ENCODE measurements at places on chromosomes 6 and 20. TPM values are rescaled to one million over a fixed set of nuclear protein-coding genes. Genes with fewer than 3 reads are reported as not detected.
A peak's percentile ranks its signal among the peaks of the same experiment; 100 is the strongest.

- no peak for DNase-seq
- H3K4me1 ChIP-seq = no peaks in the 10 kb centered on the region
- H3K27ac ChIP-seq = no peak overlapping the region
- no peaks in the 10 kb centered on the region for H3K36me3 ChIP-seq
Observed at GRCh38 chr20:56974499-56975250, 291.8 kb downstream of the BMP7 start.

GRCh38 chr20:46959081-46959692, 64.5 kb downstream of the EYA2 start:
- H3K36me3 ChIP-seq = no peaks in the 10 kb centered on the region
- H3K27ac ChIP-seq = no peak overlapping the region
- no peak overlapping the region for H3K4me3 ChIP-seq
- H3K4me1 ChIP-seq = no peaks in the 10 kb centered on the region

- H3K36me3 ChIP-seq = no peaks in the 10 kb centered on the region
- peak overlapping the region; percentile 32 for H3K27ac ChIP-seq
- DNase-seq = no peak
- no peaks in the 10 kb centered on the region for H3K27me3 ChIP-seq
- peaks cover 19% of the 10 kb centered on the region for H3K4me1 ChIP-seq
- no peak overlapping the region for H3K4me3 ChIP-seq
Observed at GRCh38 chr20:10590950-10591671, 82.7 kb downstream of the JAG1 start.

GRCh38 chr20:37911838-37912281, 8.9 kb downstream of the VSTM2L start:
- H3K36me3 ChIP-seq = no peaks in the 10 kb centered on the region
- H3K27ac ChIP-seq = no peak overlapping the region
- H3K27me3 ChIP-seq = peaks cover 88% of the 10 kb centered on the region
- no peak for DNase-seq
- no peak overlapping the region for H3K4me3 ChIP-seq

- H3K27me3 ChIP-seq = no peaks in the 10 kb centered on the region
- H3K36me3 ChIP-seq = no peaks in the 10 kb centered on the region
- DNase-seq = no peak
- no peak overlapping the region for H3K27ac ChIP-seq
- no peaks in the 10 kb centered on the region for H3K4me1 ChIP-seq
Observed at GRCh38 chr6:104633125-104633524, 226.6 kb downstream of the HACE1 start.

GRCh38 chr6:18792866-18793265, 405.7 kb downstream of the RNF144B start:
- H3K27me3 ChIP-seq = no peaks in the 10 kb centered on the region
- no peak for DNase-seq
- H3K36me3 ChIP-seq = no peaks in the 10 kb centered on the region
- H3K4me1 ChIP-seq = no peaks in the 10 kb centered on the region

DNA sequence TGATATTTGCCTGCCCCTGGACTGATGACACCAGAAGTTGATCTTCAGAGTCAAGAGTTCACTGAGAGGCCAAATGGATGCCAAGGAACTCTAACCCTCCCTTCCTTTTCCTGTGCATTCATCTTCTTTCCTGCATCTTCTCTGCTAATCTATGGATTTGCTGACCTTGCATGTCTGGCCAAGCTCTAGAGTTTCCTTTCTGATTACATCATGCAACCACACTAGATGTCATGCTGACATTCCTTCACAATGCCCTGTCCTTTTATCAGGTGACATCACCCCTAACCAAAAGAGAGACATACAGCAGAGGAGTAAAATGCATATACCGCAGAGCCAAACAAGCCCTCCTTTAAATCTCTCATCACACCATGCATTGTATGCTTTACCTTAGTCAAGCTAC, 487.6 kb downstream of the TFAP2A start:
- H3K27ac ChIP-seq = no peak overlapping the region
- H3K27me3 ChIP-seq = no peaks in the 10 kb centered on the region
- DNase-seq = no peak
- no peaks in the 10 kb centered on the region for H3K36me3 ChIP-seq
- no peak overlapping the region for H3K4me3 ChIP-seq
- no peaks in the 10 kb centered on the region for H3K4me1 ChIP-seq

GRCh38 chr20:3374296-3374695, 33.2 kb downstream of the DNAAF9 start:
- no peak overlapping the region for H3K27ac ChIP-seq
- H3K36me3 ChIP-seq = peaks cover 89% of the 10 kb centered on the region
- H3K4me3 ChIP-seq = no peak overlapping the region
- H3K4me1 ChIP-seq = peaks cover 29% of the 10 kb centered on the region

- peaks cover 84% of the 10 kb centered on the region for H3K4me1 ChIP-seq
- peak overlapping the region; percentile 88 for H3K27ac ChIP-seq
- no peaks in the 10 kb centered on the region for H3K27me3 ChIP-seq
- no peak overlapping the region for H3K4me3 ChIP-seq
Observed at GRCh38 chr6:44221961-44222335, 1.4 kb upstream of the SLC29A1 start.

- H3K27ac ChIP-seq = no peak overlapping the region
- no peaks in the 10 kb centered on the region for H3K4me1 ChIP-seq
- no peak overlapping the region for H3K4me3 ChIP-seq
- no peaks in the 10 kb centered on the region for H3K36me3 ChIP-seq
- no peak for DNase-seq
- no peaks in the 10 kb centered on the region for H3K27me3 ChIP-seq
Observed at GRCh38 chr6:124872361-124873065, 89.7 kb upstream of the RNF217 start.

DNA sequence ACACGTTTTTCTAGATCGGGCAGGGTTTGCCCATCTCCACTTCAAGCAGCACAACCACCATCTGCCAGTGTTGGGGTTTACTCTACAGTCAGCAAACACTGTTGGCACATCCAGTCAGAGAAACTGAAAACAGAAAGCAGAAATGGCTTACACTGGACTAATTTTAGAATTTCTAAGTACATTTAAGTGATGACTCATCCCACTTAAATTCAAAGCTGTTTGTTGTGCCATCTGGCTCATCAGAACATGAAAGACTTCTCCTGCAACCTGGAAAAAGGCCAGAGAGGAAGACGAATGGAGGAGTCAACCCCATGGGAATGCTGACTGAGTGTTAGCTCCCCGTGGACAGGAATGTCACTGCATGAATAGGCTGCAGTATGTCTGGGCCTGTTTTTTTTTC, 21.8 kb downstream of the FAM209B start:
- H3K27ac ChIP-seq = peak overlapping the region; percentile 1
- H3K4me3 ChIP-seq = no peak overlapping the region
- DNase-seq = no peak
- H3K4me1 ChIP-seq = peaks cover 18% of the 10 kb centered on the region
- no peaks in the 10 kb centered on the region for H3K27me3 ChIP-seq
- no peaks in the 10 kb centered on the region for H3K36me3 ChIP-seq

GRCh38 chr6:16404456-16404855, 166.1 kb downstream of the GMPR start:
- H3K4me3 ChIP-seq = no peak overlapping the region
- no peaks in the 10 kb centered on the region for H3K36me3 ChIP-seq
- DNase-seq = no peak
- peaks cover 44% of the 10 kb centered on the region for H3K4me1 ChIP-seq
- H3K27ac ChIP-seq = no peak overlapping the region

GRCh38 chr6:168447282-168447681, 6.3 kb downstream of the SMOC2 start:
- no peak overlapping the region for H3K4me3 ChIP-seq
- no peak overlapping the region for H3K27ac ChIP-seq
- H3K4me1 ChIP-seq = peaks cover 25% of the 10 kb centered on the region
- no peak for DNase-seq
- H3K36me3 ChIP-seq = no peaks in the 10 kb centered on the region

GRCh38 chr20:63223121-63223825, 7.3 kb upstream of the YTHDF1 start:
- H3K4me1 ChIP-seq = peaks cover 5% of the 10 kb centered on the region
- no peak for DNase-seq
- H3K27ac ChIP-seq = no peak overlapping the region
- no peak overlapping the region for H3K4me3 ChIP-seq
- no peaks in the 10 kb centered on the region for H3K36me3 ChIP-seq

- no peak overlapping the region for H3K27ac ChIP-seq
Observed at GRCh38 chr6:30091577-30092381, 16.2 kb upstream of the RNF39 start.

DNA sequence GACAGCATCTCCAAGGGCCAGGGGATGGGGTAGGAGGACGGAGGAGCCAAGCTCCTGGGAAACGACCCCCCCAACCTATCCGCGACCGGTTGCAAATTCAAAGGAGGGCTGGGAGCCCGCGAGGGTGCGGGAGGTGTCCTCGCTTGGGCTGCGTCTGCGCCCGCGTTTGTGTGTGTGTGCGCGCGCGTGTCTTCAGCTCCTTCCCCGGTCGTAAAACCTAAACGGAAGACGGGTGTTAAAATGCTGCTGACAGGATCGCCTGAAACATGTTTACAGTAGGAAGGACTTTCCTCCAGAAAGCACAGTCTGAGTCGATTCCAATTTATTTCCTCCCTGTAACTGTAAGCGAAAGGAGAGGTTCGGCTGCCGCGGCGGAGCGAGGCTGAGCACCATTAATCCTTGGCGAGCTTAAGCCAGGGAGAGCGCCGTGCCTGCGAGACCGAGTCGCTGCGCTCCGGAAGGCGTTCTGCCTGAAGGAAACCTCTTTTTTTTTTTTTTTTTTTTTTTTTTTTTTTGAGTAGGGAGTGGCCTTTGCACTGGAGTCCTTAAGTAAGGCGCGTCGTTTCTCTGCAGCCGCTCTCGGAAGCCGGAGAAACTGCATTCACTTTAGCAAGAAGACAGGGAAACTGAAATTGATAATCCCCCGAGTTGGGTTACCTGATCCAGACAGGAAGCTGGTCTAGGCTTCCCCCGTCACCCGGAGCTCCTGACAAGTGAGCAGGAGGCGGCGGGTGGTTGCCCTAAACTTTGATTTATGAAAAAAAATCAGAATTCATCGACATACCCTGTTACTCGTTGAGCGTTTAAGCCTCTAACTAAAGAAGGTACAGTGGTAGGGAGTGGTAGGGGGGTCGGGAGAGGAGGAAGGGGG, 4.8 kb upstream of the SOX4 start:
- DNase-seq = peak; percentile 60
- peak overlapping the region; percentile 67 for H3K4me3 ChIP-seq
- peak overlapping the region; percentile 80 for H3K27ac ChIP-seq
- no peaks in the 10 kb centered on the region for H3K36me3 ChIP-seq

DNA sequence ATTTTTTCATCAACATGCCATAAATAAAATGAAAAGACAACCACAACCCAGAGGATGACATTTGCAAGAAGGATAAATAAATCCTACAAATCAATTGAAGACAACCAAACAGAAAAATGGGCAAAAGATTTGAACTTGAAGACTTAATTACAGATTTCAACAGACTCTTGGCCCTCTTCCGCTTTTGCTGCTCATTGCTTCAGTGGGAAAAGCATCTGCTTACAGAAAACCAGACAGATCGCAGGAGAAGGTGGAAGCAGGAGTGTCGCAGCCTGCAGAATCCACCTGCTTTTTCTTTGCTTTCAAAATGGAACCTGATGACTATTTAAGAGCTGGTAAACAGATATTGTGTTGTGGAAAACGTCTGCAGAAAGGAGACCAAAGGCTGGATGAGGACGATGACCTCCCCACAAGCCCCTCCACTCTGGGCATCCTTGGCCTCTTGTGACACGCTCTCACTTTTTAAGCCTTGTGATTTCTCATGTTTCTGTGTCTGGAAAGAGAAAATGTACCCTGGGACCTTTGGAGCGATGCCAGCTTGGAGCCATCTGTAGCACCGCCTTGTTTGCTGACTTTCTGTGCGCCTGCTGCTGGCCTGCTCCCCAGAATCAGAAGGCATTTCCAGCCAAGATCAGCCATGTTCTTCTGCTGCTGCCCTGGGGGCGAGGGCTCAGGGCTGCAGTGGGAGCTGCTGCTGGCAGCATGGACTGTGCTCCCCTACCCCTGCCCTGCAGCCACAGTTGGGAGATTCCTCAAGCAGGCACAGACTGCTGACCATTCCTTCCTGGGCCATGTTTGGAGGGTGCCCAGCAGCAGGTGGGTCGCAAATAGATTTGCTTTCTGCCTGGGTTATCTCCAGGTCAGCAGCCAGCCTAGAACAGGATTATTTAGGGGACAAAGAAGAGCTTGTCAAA, 3.6 kb upstream of the CSTL1 start:
- no peaks in the 10 kb centered on the region for H3K27me3 ChIP-seq
- no peaks in the 10 kb centered on the region for H3K36me3 ChIP-seq
- H3K4me3 ChIP-seq = no peak overlapping the region
- DNase-seq = peak; percentile 24
- no peak overlapping the region for H3K27ac ChIP-seq

DNA sequence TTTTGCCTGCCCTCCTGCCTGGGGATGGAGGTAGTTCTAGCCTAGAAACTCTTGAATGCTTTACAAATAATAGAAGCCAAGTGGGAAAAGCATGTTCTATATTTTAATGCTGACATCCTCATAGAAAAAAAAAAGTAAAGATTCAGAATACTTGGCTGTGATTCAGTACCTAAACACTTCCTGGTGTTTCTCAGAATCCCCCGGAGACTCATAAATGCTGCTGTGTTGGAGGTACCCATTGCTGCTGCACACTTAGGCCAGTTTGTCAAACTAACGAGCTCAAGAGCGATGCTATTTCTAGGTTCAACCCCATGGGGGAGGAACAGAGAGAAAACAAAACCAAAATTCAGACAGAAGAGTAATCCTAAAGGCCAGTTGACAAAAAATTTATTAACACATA, 38.8 kb upstream of the ZFP64 start:
- no peak for DNase-seq
- no peaks in the 10 kb centered on the region for H3K36me3 ChIP-seq
- H3K27me3 ChIP-seq = peaks cover 5% of the 10 kb centered on the region
- H3K27ac ChIP-seq = no peak overlapping the region
- no peak overlapping the region for H3K4me3 ChIP-seq
- H3K4me1 ChIP-seq = no peaks in the 10 kb centered on the region

- no peak overlapping the region for H3K4me3 ChIP-seq
- peaks cover 74% of the 10 kb centered on the region for H3K4me1 ChIP-seq
- DNase-seq = no peak
- no peaks in the 10 kb centered on the region for H3K27me3 ChIP-seq
- H3K27ac ChIP-seq = no peak overlapping the region
Observed at GRCh38 chr20:8151372-8151771, 19.3 kb downstream of the PLCB1 start.

- no peak for DNase-seq
- no peaks in the 10 kb centered on the region for H3K27me3 ChIP-seq
- H3K27ac ChIP-seq = no peak overlapping the region
- H3K4me3 ChIP-seq = no peak overlapping the region
- peaks cover 7% of the 10 kb centered on the region for H3K4me1 ChIP-seq
- H3K36me3 ChIP-seq = no peaks in the 10 kb centered on the region
Observed at GRCh38 chr20:17541996-17542395, 10.8 kb upstream of the BFSP1 start.

DNA sequence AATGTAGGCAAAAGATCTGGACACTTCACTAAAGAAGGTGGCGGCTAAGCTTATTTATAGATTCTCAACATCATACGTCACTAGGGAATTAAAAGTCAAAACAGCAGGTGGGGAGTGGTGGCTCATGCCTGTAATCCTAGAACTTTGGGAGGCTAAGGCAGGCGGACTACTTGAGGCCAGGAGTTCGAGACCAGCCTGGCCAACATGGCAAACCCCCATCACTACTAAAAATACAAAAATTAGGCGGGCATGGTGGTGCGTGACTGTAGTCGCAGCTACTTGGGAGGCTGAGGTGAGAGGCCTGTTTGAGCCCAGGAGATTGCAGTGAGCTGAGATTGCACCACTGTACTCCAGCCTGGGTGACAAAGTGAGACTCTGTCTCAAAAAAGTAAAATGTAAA, 74.6 kb downstream of the GPX5 start:
- H3K4me3 ChIP-seq = no peak overlapping the region
- no peaks in the 10 kb centered on the region for H3K4me1 ChIP-seq
- H3K27me3 ChIP-seq = peaks cover 15% of the 10 kb centered on the region
- no peak for DNase-seq

The CLPSL2 gene
- not detected for total RNA-seq

The CD24 gene
- not detected for total RNA-seq

The CCDC170 gene
- 0.25 TPM for total RNA-seq

The MROH8 gene
- 7.6 TPM for total RNA-seq

The AHCY gene
- 54.8 TPM for total RNA-seq

The TMEM63B gene
- 67.1 TPM for total RNA-seq

The TGM3 gene
- not detected for total RNA-seq

The FOXF2 gene
- 0.14 TPM for total RNA-seq

Measured in heart right ventricle (tissue), 16 donors.